Thyroid gland (tissue), 4 donors: ENCODE measurements at places on chromosomes 11 and 22. TPM values are rescaled to one million over a fixed set of nuclear protein-coding genes. Genes with fewer than 3 reads are reported as not detected.

Gene SIRT3
- total RNA-seq = 21.2 TPM

- no peaks in the 10 kb centered on the region for H3K36me3 ChIP-seq
- H3K27me3 ChIP-seq = no peaks in the 10 kb centered on the region
- H3K27ac ChIP-seq = no peak overlapping the region
- DNase-seq = no peak
- H3K4me3 ChIP-seq = no peak overlapping the region
Observed at GRCh38 chr22:50698546-50698945, 25.9 kb downstream of the SHANK3 start.

GRCh38 chr11:124898711-124899110 lies 1.0 kb upstream of the ROBO4 start:
- no peak for DNase-seq
- H3K36me3 ChIP-seq = no peaks in the 10 kb centered on the region
- H3K27ac ChIP-seq = peak overlapping the region; percentile 63
- no peaks in the 10 kb centered on the region for H3K27me3 ChIP-seq

- DNase-seq = no peak
- no peak overlapping the region for H3K4me3 ChIP-seq
- no peak overlapping the region for H3K27ac ChIP-seq
- no peaks in the 10 kb centered on the region for H3K36me3 ChIP-seq
- H3K4me1 ChIP-seq = peaks cover 19% of the 10 kb centered on the region
Observed at GRCh38 chr11:27861706-27862430, 161.6 kb upstream of the BDNF start.

- no peak for DNase-seq
- H3K4me3 ChIP-seq = no peak overlapping the region
- H3K36me3 ChIP-seq = no peaks in the 10 kb centered on the region
Observed at GRCh38 chr22:16936625-16937024, 71.4 kb downstream of the GAB4 start.
